K562 (cell line): ENCODE measurements at places on chromosomes 3 and 15. TPM values are rescaled to one million over a fixed set of nuclear protein-coding genes. Genes with fewer than 3 reads are reported as not detected.

The LEKR1 gene
- polyA plus RNA-seq: 0.76 and 0.89 TPM in 2 replicates

The MUC20 gene
- 0.22 and 0.23 TPM in 2 replicates for polyA plus RNA-seq

The RARRES1 gene
- polyA plus RNA-seq: not detected in 2 replicates

The VGLL4 gene
- polyA plus RNA-seq: 10.2 and 13.3 TPM in 2 replicates

The FBXW12 gene
- 0.30 TPM in 1 of 2 replicates, not detected in the other for polyA plus RNA-seq

The PHLDB2 gene
- not detected in 2 replicates for polyA plus RNA-seq

The CILP gene
- polyA plus RNA-seq: not detected in 2 replicates
